Activated CD8-positive, alpha-beta memory T cell treated with anti-CD3 and anti-CD28 coated beads for 4 hours (primary cell): ENCODE measurements at places on chromosomes 2 and 18.

- no peak for DNase-seq
Observed at GRCh38 chr2:203175371-203175770, 63.4 kb upstream of the CYP20A1 start.

DNA sequence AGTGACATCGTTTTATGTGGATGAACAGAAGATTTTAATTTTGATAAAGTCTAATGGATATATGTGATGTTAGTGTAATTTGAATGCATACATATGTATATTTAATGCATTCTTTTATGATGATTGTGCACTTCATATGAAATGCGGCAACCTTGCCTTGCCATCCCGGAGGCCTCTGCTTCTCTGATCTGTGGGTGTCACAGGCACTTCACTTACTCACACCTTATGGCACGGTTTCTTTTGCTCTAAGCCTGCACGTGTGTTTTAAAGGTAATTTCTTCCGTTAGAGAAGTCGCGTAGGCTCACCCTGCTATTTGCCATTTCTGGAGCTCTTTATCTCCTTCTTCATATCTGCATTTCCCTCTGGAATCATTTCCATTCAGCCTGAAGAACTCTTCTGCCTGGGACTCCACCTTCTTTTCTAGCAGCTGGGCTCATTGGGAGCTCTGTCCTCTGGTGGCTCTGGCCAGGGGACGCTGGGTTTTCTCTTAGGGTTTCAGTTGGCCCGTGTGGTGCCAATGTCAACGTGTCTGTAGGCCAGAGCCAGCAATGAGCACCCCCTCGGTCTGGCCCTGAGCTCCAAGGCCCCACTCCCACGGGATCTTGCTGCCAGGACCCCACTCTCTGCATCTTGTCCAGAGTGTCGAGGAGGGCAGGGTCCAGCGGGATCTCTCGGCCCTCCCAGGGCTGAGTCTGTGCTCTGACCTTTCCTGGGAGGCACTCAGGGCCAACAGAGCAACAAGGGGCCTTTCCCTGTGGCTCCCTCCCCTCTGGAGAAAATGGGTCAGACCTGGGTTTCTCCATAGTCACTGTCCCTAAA is 97.3 kb downstream of the RTP5 start:
- DNase-seq: no peak

GRCh38 chr2:129366263-129366662 is 613.2 kb upstream of the RAB6C start:
- DNase-seq: no peak

DNA sequence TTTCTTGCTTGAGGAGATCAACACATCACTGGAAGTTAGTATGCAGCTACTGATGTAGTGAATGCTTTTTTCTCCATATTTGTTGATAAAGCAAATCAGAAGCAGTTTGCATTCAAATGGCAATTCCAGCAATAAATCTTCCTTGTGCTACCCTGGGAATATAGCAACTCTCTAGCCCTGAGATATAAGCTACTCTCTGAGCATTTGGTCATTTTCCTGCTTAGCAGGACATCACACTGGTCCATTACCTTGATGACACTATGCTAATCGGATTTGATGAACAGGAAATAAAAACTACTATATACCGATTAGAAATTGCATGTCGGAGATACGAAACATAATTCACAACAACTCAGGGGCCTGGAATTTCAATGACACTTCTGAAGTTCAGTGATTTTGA is 152.7 kb downstream of the CBLN2 start:
- no peak for DNase-seq

GRCh38 chr2:191280834-191281756 is 35.9 kb downstream of the MYO1B start:
- DNase-seq: no peak

GRCh38 chr2:74884866-74885265 is 50.9 kb downstream of the HK2 start:
- no peak for DNase-seq

DNA sequence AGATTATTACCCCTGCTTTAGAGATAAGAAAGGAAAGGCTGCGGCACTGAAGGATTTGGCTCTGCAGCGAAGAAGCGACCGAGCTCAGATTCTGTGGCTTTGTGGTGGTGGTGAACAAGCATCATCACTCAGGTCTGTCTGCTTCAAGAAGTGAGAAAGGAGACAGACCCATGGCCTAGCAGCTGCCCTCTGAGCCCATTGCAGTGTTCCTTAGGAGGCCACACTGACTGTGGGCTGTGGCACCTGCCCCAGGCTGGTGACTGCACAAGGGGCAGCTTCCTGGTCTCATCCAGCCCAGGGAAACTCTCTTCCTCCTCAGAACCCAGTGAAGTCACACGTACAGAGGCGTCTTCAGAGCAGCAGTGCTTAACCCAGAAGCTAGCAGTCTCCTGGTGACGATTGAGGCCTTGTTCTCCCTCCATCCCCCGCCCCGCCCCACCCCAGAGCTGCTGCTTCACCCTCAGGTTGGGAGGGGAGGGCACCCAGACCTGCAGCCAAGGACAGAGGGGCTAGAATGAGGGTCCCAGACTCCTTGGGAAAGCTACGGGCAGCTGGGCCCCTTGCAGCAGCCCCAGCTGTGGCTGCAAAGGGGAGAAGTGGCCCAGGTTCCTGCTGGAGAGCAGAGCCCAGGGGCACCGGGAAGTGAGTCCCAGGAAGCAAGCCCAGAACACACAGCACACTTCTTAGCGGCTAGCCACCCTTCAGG is 22.2 kb downstream of the BIN1 start:
- DNase-seq: no peak
